ENCODE measurements at places on chromosomes 5 and 9. TPM values are rescaled to one million over a fixed set of nuclear protein-coding genes. Genes with fewer than 3 reads are reported as not detected.
A peak's percentile ranks its signal among the peaks of the same experiment; 100 is the strongest.

- DNase-seq = no peak
Observed at GRCh38 chr5:2208239-2208544, 325.5 kb upstream of the IRX4 start.

DNA sequence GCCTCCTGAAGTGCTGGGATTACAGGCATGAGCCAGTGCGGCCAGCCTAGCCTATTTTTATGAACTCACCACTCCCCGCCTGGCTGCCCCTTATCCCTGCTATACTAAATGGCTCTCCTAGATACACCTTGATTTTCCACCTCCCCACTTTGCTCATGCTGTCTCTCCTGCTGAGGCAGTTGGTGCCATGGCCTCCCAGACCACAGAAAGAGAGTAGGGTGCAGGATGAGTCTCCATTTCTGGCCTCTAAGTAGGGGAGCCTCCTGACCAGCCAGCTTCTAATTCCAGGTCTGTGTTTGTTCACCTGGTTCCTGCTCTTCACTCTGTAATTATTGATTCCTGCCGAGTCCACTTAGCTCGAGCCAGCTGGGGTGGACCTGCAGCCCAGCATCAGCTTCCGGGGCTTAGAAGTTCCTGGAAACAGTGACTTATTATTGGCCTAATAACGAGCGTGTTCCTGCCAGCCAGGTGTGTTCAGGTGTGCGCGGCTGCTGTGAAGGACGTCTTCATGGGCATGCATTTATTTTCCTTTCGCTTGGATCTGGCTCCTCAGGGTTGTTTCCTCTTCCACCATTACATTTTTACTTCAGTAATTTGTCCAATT lies 34.0 kb downstream of the ZNF618 start:
- no peak for DNase-seq

DNA sequence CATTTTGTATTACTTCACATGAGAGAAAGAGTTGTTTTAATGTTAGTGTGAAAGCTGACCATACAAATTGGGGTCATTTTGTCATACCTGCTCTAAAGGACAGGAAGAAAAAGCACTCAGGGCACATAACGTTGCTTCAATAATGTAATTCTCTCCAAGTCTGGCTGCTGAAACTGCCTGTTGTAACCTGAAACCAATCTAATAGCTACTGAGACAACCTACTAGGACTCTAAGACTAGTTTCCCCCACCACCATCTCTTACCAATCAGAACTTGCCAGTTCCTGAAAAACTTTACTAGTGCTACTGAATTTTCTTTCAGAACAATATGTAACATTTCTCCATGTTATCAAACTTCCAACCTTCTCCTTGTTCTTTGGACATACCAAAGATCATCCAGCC lies 374.7 kb downstream of the PTPRD start:
- no peak for DNase-seq

DNA sequence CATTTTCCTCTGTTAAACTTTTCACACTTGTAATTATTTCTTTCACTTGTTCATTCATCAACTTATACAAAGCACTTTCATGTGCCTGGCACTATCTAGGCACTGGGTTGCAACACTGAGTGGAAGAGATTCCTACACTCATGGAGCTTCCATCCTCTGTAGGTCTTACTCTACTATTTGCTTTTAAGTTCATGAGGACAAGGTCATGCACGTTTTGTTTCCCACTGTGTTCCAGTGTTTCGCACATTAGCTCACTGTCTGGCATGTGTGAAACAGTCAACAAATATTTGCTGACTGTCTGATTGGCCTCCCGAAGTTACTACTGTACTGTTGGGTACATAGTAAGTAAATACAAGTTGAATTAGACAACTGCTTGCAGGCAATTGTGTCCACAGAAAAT lies 87.9 kb upstream of the IFNK start:
- no peak for DNase-seq

The NIPAL4 gene
- polyA plus RNA-seq = 1.0 TPM

The IFNB1 gene
- polyA plus RNA-seq = not detected

The ANKRD20A1 gene
- polyA plus RNA-seq = 3.7 TPM

DNA sequence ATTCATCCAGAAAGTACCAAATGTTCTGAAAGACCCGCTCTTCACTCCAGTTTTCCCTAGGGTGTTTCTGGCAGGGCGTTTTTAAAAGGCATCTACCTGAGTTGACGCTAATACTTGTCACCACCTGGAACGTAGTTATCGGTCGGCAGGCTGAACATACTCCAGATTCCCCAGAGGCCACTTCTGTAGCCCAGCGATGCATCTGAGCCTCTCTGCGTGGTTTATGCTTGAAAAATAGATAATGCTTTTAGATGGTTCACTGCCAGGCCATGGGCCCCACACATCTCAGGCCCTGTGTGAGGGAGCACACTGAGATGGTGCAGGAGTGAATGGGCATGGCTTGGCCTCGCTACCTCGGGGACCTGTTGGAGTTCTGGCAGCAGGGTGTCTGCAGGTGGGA lies 33.0 kb upstream of the NCS1 start:
- no peak for DNase-seq

- peak; percentile 24 for DNase-seq
Observed at GRCh38 chr5:155665361-155665760, 651.8 kb downstream of the KIF4B start.

The CCNJL gene
- polyA plus RNA-seq = 9.5 TPM

The GNAQ gene
- polyA plus RNA-seq = 57.3 TPM

DNA sequence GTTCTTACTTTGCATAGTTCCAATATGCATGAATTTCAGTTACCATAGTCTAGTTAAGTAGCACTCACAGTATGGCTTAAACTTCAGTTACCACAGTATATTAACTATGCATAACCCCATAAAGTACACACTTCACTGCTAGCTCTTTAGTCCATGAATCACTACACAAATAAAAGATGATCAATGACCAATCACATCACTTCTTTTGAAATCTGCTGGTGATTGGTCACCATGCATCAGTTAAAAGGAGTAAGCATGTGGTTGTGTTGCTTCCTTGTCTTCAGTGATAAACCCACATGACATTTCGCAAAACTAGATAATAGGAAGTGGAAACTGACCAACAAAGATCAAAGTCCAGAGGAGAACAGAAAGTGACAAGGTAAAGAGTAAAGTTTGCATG lies 79.0 kb downstream of the TAF11L14 start:
- no peak for DNase-seq
